GM10248 (cell line): ENCODE measurements at places on chromosomes 13 and 19.

DNA sequence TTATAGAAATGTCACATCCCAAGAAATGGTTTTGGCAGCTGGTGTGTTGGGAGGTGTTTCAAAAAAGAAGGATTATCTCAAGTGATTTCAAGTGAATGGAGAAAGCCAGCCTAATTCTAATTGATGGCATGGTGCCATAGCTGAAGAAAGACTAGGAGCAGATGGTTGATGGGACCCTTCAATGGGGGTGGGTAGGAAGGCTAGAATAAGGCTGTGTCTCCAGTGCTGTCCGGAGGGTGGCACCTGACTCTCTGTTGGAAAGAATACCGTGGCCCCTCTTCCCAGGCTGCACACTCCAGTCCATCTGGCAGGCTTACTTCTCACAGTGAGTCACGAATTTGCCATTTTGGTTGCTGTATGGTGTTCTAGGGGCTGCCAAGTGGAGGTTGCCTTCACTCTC lies 51.0 kb upstream of the GPR12 start:
- DNase-seq: no peak

DNA sequence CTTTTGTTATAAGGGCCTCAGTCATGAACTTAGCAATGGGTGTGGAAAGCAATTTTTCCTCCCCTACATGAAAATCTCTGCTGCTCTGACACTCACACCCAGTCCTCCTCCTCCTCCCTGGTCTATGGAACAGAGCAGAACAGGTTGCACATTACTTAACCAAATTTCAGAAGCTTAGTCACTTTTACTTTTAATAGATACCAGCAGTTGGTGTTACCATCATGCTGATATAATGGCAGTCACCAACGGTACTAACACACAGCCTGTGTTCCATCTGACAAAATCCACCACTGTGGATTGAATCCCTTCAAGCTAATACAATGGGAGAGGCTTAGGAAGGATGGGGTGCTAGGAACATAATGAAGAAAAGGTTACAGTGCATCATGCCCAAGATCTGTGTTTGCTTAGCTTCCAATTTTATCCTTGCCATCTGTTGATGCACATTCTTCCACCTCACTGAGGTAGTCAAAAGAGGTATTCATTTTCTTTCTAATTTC lies 9.8 kb downstream of the TPT1 start:
- no peak for DNase-seq

DNA sequence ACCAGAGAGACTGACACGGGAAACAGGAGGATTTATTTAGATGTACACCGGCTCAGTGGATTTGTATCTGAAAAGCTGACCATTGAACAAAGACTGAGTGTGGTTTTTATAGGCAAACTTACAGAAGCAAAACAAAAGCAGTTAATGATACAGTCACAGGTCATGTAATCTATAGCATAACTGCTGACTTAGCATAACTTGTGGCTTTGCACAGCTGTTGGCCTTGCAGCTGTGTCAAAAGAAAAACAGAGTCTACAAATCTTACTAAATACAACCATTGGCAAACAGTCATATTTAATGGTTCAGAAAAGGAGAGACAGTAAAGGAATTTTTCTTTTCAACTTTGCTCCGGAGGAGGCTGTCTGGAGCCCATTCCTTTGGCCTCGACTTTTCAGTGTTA lies 2.3 kb upstream of the ILF3 start:
- DNase-seq: no peak

DNA sequence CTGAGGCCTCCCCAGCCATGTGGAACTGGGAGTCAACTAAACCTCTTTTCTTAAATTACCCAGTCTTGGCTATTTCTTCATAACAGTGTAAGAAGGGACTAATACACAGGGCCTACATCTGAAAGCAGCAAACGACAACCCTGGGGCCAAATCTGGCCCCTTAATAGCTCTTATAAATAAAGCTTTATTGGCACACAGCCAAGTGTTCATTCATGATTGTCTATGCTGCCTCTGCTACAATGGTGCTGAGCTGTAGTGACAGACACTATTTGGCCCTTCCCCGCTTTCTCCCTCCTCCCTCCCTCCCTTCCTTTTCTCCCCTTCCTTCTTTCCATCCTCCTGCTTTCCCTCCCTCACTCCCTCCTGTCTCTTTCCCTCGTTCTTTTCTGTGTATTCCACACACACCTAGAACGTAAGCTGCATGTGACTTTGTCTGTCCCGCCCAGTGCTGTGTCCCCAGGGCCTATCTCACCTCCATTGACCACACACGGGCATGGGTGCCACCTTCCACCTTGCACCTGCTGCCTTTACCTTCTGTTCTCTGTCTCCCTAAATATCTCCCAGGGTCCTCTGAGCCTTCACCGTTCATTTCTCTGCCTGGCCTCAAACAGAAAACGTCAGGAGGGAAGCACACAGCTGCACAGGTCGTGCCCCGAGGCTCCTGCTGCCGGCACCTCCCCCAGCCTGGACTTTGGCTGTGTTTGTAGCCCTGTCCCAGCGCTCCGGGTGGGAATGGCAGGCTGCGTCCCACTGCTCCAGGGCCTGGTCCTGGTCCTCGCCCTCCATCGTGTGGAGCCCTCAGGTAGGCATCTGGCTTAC lies at the start of gene PROZ:
Gene PROZ (plus strand): TSS at position 720 of the 819 bp plus-strand sequence. CDS start 13 bp downstream, at position 733.
- no peak for DNase-seq

DNA sequence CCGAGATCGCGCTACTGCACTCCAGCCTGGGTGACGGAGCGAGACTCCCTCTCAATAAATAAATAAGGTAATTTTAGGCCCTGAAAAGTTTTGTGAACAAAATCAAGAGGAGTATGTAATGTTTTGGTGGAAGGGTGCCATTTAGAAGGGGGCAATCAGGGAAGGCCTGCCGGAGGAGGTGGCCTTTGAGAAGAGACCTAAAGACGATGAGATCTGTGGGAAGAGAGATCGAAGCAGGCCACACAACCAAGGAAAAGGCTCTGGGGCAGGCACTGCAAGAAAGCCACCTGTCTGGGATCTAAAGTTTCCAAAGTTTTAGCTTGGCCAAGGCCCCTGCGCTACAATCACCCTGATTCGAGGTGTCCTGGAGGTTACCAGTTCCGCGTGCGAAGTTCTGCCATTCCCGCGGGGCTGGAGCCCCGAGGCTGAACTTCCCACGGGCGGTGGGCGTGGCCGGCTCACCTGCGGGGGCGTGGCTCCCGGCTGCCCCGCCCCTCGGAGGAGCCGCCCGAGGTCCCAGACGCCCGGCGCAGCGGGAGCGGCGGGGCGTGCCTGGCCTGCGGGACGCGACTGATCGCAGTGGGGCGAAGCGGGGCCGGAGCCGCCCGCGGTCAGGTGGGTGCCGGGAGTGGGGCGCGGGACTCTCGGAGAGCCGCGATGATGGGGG lies at the start of gene KLC3:
Gene KLC3 (plus strand): TSS at position 519 of the 667 bp plus-strand sequence. CDS start 4,792 bp downstream, outside the sequence.
- peak; percentile 60 for DNase-seq

DNA sequence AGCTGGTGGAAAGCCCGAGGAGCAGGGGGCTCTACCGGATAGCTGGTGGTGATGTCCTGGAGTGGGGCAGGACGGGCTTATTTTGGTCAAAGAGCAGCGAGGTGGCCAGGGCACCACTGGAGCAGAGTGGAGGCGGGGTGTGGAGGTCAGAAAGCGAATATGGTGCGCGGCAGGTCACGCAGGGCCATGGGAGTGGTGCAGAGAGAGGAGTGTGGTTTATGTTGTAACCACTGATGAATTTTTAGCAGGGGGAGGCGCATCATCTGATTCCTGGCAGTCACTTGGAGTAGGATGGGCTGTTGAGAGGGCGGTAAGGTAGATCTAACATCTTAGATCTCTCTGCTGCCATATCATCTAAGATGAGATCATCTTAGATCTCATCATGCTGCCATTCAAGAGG lies 1.4 kb upstream of the ZNF414 start:
- DNase-seq: no peak

DNA sequence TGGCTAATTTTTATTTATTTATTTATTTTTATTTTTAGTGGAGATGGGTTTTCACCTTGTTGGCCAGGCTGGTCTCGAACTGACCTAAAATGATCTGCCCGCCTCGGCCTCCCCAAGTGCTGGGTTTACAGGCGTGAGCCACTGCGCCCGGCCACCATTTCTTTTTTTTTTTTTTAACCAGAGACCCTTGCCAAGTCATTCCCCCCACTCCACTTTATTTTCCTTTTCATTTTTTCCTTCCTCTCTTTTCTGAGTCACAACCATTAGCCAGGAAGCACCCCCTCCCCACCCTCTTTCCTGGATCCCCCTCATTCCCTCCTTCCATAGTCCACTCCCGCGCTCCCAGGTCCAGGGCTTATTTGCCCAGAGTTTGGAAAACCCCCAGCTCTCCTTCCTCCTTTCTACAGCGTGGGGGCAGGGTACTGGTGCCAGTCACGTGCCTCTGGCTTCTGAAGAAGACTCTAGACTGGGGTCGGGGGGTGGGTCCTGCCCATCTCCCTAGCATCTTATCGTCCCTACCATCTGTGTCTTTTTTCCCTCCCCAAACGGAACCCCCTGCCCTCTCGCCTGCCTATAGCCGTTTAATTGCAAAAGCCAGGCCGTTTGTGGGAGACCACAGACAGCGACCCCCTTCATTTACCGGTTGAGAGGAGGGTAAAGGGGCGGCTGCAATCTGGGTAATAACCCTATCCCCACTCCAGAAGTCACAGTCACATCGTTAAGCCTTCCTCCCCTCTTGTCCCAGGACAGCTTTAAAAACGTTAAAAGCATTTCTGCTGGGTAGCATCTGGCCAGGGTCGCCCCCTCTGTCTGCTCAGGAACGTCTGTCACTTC lies 1.1 kb upstream of the CALR start:
- no peak for DNase-seq

GRCh38 chr13:52359534-52359933 lies 46.4 kb downstream of the THSD1 start:
- DNase-seq: no peak

- DNase-seq: no peak
Observed at GRCh38 chr19:51789061-51789795, 5.7 kb upstream of the FPR3 start.

DNA sequence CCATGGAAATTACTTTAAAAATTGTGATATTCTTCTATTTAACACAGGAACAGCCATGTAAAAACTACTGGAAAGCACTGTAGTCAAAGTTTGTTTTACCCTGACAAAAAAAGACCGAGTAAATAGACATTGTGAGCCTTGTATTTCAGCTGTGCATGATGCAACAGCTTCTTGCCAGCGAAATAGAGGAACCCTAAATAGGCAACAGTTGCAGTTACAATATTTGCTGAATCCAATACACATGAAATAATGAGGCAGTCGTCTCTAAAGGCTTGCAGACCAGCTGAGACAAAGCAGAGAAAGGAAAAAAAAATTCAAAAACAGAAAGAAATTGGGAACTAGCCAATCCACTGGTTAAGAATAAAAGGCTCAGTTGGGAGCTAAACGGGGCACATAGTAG lies 1001.1 kb downstream of the OLFM4 start:
- no peak for DNase-seq

DNA sequence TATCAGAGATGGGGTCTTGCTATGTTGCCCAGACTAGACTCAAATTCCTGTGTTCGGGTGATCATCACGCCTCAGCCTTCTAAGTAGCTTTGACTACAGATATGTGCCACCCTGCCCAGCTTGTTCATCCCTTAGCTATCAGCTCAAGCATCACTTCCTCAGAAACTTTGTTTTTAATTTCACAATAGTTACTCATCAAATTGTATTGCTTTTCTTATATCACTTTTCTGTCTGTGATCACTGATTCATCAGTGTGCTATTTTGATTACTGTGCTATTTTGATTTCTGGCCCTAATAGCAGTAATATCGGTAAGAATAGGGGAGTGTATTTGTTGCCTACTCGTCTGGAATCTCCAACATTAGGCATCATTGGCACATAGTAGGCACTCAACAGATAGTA lies 878.6 kb upstream of the PCDH20 start:
- DNase-seq: no peak

GRCh38 chr13:80499536-80500290 lies 158.8 kb upstream of the SPRY2 start:
- DNase-seq: no peak

GRCh38 chr19:40923934-40924391 lies 41.9 kb upstream of the CYP2A7 start:
- DNase-seq: no peak

- no peak for DNase-seq
Observed at GRCh38 chr19:17264641-17264979, at the start of gene USHBP1. USHBP1 (minus strand) TSS chr19:17264745; CDS start chr19:17264299, 446 bp downstream.

DNA sequence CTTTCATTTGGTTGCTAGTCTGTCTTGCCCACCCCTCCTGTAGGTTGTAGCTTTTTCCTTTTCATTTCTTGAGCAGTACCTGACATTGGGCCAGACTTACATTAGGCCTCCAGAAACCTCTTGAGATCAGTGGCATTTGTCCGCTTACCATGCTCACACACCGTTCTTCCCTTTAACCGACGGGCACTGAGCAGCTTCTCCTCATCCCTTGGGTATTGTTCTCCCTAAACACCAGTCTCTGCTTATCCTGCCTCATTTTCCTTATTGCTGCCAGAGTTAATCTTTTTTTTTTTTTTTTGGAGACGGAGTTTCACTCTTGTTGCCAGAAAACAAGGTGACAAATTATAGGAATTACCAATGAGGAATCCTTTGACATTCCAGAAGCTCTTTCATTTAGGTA lies 27.2 kb upstream of the KCTD4 start:
- DNase-seq: no peak

- no peak for DNase-seq
Observed at GRCh38 chr13:65504213-65504612, 1725.9 kb downstream of the PCDH9 start.

DNA sequence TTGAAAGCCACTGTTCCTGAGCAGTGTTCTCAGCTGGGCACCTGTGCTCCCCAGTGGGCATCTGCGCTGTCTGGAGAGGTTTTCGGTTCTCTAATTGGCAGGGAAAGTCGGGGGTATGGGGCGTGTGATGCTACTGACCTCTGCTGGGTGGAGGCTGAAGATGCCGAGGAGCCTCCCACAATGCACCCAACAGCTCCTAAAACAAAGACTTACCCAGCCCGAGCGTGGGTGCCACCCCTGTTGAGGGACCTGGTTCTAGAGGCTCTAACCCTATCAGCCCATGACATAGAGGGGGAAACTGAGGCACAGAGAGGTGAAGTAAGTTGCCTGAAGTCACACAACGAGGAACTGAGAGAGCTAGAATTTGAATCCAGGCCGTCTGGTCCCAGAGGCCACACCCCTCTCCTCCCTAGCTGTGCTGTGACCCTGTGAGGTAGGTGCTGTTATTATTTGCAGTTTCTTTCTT lies 2.3 kb downstream of the SPACA4 start:
- DNase-seq: peak; percentile 80

DNA sequence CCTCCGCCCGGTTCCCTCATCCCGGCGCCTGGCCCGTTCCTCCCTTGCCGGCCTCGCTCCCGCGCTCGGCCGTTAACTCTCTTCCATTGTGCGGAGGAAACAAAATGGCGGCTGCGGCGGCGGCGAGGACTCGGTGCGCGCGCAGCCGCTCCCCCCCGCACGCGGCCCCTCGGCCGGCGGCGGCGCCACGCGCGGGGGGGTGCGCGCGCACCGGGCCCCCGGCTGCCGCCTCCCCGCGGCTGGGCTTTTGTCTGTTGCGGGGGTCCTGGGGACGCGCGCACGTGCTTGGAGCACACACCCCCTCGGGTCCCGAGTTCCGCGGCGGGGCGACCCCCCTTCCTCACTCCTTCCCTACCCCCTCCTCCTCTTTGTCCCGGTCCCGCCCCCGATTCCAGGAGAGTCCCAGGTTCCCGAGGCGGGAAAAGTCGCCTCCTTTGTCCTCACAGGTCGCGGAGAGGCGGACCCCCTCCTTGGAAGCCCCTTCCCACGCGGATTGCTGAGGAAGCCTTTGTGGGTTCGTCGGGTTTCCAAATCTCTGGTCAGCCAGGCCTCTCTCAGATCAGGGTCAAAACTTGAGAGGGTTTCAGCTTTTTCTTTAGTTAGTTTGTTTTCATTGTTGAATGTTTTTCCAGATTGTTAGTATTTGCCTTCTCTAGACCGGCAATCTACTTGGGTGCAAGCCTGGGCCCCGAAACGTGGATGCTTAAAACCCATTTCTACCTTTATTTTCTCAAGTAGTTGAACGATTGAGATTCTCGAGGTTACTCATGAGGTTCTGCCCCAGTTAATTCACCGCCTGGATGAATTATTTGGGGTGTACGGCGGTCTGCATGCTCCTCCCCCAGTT lies 687 bp downstream of the ILF3 start:
- DNase-seq: peak; percentile 88
